ENCODE measurements at places on chromosomes 13 and 19.

DNA sequence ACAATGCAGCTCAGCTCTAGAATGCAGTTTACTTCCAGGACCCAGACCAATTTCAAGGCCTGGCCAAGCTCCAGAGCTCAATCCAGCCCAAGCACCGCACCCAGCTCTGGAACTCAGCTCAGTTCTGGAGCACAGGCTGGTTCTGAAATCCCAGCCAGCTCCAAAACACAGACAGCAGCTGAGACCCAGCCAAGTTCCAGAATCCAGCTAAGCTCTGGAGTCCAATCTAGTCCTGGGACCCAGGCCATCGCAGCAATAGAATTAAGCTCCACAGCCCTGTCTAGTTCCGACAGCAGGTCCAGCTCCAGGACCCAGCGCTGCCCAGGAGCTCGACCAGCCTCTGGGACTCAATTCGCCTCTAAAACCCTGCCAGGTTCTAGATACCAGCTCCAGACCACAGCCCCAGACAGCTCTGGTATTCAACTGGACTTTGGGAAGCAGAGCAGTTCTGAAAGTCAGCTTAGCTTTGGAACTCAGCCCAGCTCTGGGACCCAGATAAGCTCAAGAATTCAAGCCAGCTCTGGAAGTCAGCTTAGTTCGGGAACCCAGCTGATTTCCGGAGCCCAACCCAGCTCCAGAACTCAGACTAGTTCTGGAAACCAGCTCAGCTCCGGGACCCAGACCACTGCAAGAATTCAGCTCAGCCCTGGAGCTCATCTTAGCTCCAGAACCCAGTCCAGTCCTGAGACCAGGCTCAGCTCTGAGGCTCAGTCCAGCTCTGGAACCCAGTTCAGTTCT is 6.8 kb downstream of the GIPC3 start:
- DNase-seq = no peak

- DNase-seq = no peak
Observed at GRCh38 chr13:66689628-66690027, 540.5 kb downstream of the PCDH9 start.

DNA sequence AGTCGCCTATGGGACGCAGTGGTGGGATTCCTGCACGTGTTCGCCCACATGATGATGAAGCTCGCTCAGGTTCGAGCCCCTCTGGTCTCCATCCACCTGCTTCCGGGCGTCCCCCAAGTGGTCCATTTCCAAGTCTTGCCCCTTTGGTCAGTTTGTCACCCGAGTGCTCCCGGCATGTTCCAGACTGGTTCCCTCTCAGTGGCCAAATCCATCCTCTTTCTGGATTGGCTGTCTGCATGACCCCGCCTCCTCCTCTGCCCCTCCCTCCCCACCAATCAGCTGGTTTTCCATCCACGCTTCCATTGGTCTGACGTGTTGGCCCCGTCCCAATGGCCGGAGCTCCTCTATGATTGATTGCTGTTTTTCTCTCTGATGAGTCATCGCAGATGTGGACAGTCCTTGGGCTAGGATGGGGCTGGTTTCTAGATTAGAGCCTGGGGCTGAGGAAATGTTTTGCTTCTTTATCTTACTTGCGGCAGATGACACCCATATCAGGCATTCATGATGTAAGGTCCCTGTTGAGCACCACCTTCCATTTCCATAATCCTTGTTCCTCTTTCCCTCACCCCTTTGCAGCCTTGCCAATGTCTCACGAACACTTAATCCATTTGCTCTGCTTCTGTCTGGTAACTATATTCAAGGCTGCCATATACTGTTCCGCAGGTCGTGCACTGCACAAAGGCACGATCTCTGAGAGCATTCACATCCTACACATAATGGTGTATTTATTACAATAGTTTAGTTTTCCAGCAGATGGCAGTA is 73.8 kb downstream of the MAP4K1 start:
- DNase-seq = peak; percentile 27

DNA sequence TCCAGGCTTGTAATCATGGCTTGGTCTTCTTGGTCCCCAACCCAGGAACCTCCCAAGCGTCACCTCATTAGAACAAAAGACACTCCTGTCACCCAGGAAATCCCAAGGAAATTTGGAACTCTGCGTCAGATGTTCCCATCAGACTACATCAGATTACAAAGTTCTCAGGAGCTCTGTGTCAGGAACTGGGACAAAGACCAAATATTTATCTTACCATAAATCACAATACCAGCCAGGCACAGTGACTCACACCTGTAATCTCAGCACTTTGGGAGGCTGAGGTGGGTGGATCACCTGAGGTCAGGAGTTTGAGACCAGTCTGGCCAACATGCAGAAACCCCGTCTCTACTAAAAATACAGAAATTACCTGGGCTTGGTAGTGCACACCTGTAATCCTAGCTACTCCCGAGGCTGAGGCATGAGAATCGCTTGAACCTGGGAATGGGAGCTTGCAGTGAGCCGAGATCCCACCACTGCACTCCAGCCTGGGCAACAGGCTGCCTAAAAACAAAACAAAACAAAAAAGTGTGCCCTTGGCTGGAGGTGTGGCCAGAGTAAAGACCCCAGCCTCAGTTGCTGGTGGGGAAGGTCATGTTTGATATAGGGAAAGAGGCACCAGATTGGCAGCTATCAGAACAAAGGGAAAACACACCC is 16.7 kb upstream of the CCDC124 start:
- DNase-seq = no peak
